ENCODE measurements at places on chromosomes 2 and 18.

DNA sequence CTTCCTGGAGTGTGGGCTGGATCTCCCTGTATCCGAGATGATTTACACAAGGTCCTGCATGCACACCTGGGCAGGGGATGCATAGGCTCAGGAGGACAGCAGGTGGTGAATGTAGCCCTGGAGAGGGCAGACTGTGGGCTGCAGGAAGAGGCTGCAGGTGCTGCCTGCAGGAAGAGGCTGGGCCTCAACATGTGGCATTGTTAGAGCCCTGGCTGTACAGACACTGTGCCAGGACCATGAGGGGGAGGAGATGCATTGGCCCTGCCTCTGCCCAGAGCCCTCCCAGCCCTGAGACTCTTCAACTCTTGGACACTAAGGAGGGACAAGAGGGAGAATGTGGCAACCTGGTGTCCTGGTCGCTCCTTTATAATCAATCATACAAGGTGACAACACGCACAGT is 392.8 kb downstream of the TNS1 start:
- DNase-seq, result no peak

GRCh38 chr18:40877096-40877495 is 1077.9 kb upstream of the PIK3C3 start:
- DNase-seq, result no peak

DNA sequence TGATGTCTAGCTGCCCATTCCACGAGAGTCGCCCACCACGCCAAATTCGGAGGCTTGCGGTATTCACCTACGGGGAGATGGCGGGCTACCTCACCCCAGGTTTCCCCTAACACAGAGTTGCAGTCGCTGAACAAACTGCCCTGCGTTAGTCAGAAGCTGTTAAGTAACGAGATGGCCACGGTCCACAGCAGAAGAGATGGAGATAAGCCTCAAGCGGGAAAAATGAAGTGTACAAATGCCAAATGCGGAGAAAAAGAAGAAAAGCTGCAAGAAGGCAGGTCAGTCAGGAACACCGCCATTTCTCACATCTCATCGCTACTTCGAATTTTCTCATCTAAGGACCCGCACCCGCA is 425 bp downstream of the ASB3 start:
- peak; percentile 25 for DNase-seq

- DNase-seq, result no peak
These were observed 29.1 kb downstream of the PPM1B start for GRCh38 chr2:44197816-44198215.

GRCh38 chr2:216420367-216421101 is 8.2 kb downstream of the SMARCAL1 start:
- no peak for DNase-seq

DNA sequence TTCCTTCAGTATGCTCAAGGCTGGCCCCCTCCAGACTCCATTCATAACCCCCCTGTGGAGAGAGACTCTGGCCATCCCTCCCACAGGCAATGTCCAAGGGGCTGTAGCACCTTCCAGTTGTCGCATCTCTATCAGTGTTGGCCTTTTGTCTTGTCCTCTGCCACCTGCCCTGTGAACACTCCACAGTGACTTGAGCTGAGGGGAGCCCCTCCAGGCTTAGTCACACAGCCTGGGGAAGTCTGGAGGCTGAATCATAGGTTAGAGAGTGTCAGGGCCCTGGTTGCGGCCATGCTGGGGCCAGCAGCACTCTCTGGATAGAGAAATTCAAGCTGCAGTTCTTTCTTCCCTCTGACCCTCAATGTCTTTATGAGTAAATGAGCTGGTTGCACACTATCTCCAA is 64.7 kb downstream of the GYPC start:
- peak; percentile 1 for DNase-seq

DNA sequence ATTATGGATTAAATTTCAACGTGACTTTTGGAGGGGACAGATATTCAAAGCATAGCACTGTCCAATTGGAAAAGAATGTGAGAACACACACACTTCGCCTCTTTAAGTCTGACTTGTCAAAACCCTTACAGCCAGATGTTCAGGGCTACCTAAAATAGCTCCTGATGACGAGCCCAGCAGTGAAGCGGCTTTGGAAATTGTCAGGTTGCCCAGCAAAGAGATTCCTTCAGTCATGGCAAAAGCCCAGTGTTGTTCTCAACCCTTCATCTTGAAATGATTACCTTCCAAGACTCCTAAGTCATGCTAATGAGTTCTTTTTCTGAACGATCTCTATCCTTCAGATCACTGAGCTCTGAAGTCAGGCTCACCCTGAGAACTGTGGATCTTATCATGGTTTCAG is 436.6 kb downstream of the LRATD1 start:
- no peak for DNase-seq
